ENCODE measurements at places on chromosomes 12 and 14. TPM values are rescaled to one million over a fixed set of nuclear protein-coding genes. Genes with fewer than 3 reads are reported as not detected.

GRCh38 chr14:78091361-78091760 lies 78.8 kb upstream of the NRXN3 start:
- DNase-seq, result no peak

- no peak for DNase-seq
Observed at GRCh38 chr12:55470088-55470829, at the start of gene OR6C70. OR6C70 (minus strand) TSS chr12:55470138; CDS start chr12:55470138, 0 bp downstream.

DNA sequence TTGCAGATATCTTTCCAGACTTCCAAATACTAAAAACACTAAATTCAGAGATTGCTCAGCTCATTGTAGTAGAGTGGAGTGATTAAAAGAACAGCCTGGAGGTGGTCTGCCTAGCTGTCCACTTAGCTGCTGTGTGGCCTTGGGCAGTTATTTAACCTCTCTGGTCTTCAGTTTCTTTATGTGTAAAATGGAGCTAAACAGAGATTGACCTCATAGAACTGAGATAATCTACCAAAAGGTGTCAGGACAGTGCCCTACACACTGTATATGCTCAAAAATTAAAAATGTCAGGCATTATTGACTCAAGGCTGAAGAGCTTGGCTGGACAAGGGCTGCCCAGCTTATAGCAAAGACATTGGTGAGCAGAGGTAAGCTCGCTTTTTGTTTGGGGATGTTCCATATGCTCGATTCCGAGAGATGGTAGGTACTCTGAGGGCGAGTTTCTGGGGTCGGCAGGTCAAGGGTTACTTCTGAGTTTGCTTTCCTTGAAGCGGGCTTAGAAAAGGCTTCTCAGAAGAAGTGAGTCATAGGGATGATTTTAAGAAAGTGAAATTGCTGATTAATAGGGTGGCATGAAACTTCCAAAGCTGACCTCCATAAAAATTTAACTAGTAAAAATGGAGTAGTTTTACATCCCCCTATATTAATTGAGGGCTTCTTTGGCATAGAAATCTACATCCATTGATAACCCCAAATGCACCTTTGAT lies 107.5 kb downstream of the GPATCH2L start:
- DNase-seq, result no peak

GRCh38 chr14:20846560-20846959 lies 43.9 kb upstream of the RNASE1 start:
- no peak for DNase-seq

DNA sequence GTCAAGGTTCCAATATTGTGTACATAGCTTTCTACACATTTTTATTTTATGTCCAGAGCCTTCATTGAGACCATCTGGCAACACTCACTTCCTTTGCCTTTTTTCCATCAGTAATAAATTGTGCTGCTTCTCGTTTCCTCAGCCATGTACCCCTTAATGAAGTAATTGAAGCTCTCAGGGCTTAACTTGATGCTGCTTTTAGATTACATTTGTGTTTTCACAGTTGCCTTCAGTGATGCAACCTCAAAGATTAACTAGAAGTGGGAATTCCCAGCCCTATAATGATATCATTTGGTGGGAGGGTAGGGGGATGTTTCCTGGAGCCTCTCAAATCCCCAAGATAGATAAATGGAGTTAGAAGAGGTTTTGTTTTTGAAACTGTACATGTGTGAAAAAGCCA lies 80.2 kb upstream of the KRR1 start:
- no peak for DNase-seq

GRCh38 chr14:55600784-55601561 lies 21.0 kb downstream of the KTN1 start:
- no peak for DNase-seq

DNA sequence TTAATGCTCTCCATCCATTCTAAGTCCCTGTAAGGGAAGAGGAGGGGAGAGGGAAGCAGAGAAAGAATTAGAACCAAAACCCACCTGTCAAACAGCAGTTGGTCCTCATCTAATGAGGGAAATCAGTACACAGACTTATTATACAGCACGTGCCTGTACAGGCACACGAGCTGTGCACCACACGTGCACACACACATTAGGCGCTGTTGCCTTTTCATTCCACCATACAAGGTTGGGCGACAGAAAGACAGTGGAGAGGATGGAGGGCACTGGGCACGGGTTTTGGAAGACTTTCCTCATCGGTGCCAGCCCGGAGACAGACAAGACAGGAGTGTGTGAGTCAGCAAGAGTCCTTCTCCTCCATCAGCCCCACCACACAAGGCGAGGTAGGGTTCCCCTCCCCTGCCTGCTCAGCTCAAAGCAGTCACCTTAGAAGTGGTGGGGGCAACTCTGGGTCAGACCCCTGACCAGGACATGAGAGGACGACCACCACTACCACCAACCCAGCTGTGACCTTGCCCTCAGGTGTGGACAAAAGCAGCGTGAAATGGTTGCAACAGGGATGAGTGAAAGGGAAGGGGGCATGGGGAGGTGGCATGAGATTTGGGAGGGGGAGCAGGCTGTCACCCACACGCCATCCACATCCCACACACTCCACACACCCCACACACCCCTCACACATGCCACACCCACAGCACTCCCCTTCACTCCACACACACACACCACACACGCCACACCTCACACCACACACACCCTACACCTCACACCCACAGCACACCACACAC lies 80.7 kb downstream of the ACTN1 start:
- DNase-seq, result no peak

GRCh38 chr12:88328090-88328489 lies 186.0 kb downstream of the TMTC3 start:
- DNase-seq, result no peak

GRCh38 chr14:105275267-105275946 lies 25.4 kb downstream of the BRF1 start:
- DNase-seq, result no peak

- DNase-seq, result no peak
Observed at GRCh38 chr12:54004841-54005530, 3.8 kb upstream of the HOXC8 start.

DNA sequence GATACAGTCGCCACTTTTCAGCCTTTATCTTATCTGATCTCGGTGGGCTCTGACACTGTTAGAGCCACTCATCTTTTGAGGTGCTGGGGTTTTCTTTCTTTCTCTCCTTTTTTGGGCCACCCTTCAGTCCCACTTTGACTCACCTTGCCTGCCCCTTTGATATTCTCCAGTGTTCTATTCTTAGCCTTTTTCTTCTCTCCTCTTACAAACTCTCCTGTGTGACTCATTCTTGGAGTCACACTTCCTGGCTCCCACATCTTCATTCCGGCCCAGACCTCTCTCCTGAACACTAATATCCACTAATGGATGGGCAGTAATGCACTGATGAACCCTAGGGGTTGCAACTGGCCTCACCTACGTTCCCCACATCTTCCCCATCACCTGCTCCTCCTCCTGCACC lies 2.2 kb upstream of the DCD start:
- DNase-seq, result no peak

BDKRB2 gene
- polyA plus RNA-seq, result 3.4 TPM

SLCO1B1 gene
- not detected for polyA plus RNA-seq

NELL2 gene
- polyA plus RNA-seq, result 22.6 TPM

All from right renal pelvis (tissue), 4 donors.